T-helper 1 cell treated with Interleukin-12 subunit alpha and Interleukin-12 subunit beta and Interleukin-4 antibody, amounts not matched to agents 30 ng/mL and 1 ng/mL, for 36 hours (primary cell): ENCODE measurements at places on chromosomes 5 and 9. TPM values are rescaled to one million over a fixed set of nuclear protein-coding genes. Genes with fewer than 3 reads are reported as not detected.

Gene PLAC8L1
- total RNA-seq, result 0.96 TPM in 1 of 2 replicates, not detected in the other

Gene ZBED3
- 0.29 and 0.46 TPM in 2 replicates for total RNA-seq

Gene DELE1
- total RNA-seq, result 78.6 and 81.6 TPM in 2 replicates

Gene RLN2
- total RNA-seq, result 1.3 and 2.4 TPM in 2 replicates

Gene KCNMB1
- total RNA-seq, result not detected in 2 replicates

Gene HAPLN1
- total RNA-seq, result not detected in 2 replicates

Gene BRD8
- 53.6 and 62.5 TPM in 2 replicates for total RNA-seq

Gene DIRAS2
- not detected in 2 replicates for total RNA-seq

Gene PCSK1
- total RNA-seq, result not detected in 2 replicates

Gene SLC34A1
- 0.32 TPM in 1 of 2 replicates, not detected in the other for total RNA-seq

Gene PCDHGB2
- total RNA-seq, result 1.0 and 1.3 TPM in 2 replicates

Gene SEMA6A
- total RNA-seq, result 0.15 and 0.29 TPM in 2 replicates

Gene NR2F1-AS1
- total RNA-seq, result not detected in 2 replicates

Gene POLK
- total RNA-seq, result 34.5 and 35.6 TPM in 2 replicates

Gene SLCO6A1
- not detected in 2 replicates for total RNA-seq

Gene ORM2
- not detected in 2 replicates for total RNA-seq

Gene C5orf58
- total RNA-seq, result not detected in 2 replicates

Gene PTRH1
- total RNA-seq, result 10.1 and 11.0 TPM in 2 replicates

Gene SHISAL2B
- total RNA-seq, result not detected in 2 replicates

Gene PCDHB4
- not detected in 2 replicates for total RNA-seq

Gene FCN1
- total RNA-seq, result not detected in 2 replicates

Gene PCDH1
- total RNA-seq, result not detected in 2 replicates

Gene ACTBL2
- total RNA-seq, result not detected in 2 replicates

Gene AJM1
- 8.1 and 8.8 TPM in 2 replicates for total RNA-seq

Gene MIER3
- total RNA-seq, result 32.0 and 36.7 TPM in 2 replicates

Gene SHOC1
- total RNA-seq, result not detected in 2 replicates

Gene PPP1R26
- 0.07 and 0.49 TPM in 2 replicates for total RNA-seq

Gene GLRA1
- not detected in 2 replicates for total RNA-seq

Gene MAP1B
- total RNA-seq, result 0.07 and 0.56 TPM in 2 replicates

Gene FSTL4
- not detected in 2 replicates for total RNA-seq

Gene IL9
- 0.51 and 1.3 TPM in 2 replicates for total RNA-seq

Gene FBXW5
- 117 and 119 TPM in 2 replicates for total RNA-seq

Gene CCL27
- total RNA-seq, result 0.39 TPM in 1 of 2 replicates, not detected in the other

Gene ADAMTSL1
- not detected in 2 replicates for total RNA-seq

Gene MCC
- 3.5 and 3.6 TPM in 2 replicates for total RNA-seq

Gene C9orf50
- not detected in 2 replicates for total RNA-seq

Gene KIAA0825
- 2.1 TPM in 2 replicates for total RNA-seq

Gene RGS7BP
- total RNA-seq, result not detected in 2 replicates

Gene HCN1
- not detected in 2 replicates for total RNA-seq

Gene SLC9A3
- 1.3 and 1.5 TPM in 2 replicates for total RNA-seq

Gene ZDHHC11B
- not detected in 2 replicates for total RNA-seq

Gene BASP1
- 0.98 and 1.0 TPM in 2 replicates for total RNA-seq

Gene ARSB
- 12.5 TPM in 2 replicates for total RNA-seq

Gene FYB1
- total RNA-seq, result 237 and 262 TPM in 2 replicates

Gene PCDHB8
- not detected in 2 replicates for total RNA-seq

Gene GDF9
- total RNA-seq, result 0.22 and 0.37 TPM in 2 replicates

Gene PCDH12
- total RNA-seq, result 0.81 and 0.98 TPM in 2 replicates

Gene MAN1B1
- total RNA-seq, result 50.4 and 54.3 TPM in 2 replicates

Gene PCDHB16
- not detected in 2 replicates for total RNA-seq
